ENCODE measurements at places on chromosomes 1 and 21.

GRCh38 chr1:102919659-102920058 lies 188.7 kb downstream of the COL11A1 start:
- DNase-seq: no peak

GRCh38 chr1:221777431-221778072 lies 35.7 kb upstream of the DUSP10 start:
- no peak for DNase-seq

DNA sequence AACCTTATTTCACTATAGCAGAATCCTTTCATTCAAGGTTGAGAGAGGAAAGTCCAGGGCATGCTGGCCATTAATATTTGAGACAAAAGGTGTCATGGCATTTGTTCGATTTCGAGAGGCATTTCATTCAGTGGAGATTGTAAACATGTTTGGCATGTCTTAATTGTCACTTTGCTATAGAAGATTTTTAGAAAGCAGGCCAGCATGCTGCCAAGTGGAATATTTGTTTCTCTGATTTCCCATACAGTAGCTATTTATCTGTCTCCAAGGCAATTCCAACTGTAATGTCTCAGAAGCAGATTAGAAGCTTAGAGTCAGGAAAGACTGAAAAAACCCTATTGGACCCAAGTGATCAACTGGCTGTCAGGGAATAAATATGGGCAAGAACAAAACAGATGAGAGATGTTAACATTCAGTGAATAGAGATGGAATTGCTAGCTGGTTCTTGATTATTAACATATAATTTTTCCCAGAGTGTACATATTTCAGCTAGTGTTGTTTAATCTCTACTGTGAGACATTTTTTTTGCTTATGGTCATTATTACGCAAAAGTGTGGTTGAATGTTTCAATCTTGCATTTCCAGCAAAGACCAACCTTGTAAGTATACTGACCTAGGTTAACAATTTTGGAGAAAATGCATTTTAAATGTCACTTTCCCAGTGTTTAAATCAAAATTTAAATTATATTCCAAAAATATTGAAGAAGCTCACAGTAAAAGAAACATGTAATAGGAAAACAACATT lies 174.6 kb downstream of the KCNK2 start:
- no peak for DNase-seq

DNA sequence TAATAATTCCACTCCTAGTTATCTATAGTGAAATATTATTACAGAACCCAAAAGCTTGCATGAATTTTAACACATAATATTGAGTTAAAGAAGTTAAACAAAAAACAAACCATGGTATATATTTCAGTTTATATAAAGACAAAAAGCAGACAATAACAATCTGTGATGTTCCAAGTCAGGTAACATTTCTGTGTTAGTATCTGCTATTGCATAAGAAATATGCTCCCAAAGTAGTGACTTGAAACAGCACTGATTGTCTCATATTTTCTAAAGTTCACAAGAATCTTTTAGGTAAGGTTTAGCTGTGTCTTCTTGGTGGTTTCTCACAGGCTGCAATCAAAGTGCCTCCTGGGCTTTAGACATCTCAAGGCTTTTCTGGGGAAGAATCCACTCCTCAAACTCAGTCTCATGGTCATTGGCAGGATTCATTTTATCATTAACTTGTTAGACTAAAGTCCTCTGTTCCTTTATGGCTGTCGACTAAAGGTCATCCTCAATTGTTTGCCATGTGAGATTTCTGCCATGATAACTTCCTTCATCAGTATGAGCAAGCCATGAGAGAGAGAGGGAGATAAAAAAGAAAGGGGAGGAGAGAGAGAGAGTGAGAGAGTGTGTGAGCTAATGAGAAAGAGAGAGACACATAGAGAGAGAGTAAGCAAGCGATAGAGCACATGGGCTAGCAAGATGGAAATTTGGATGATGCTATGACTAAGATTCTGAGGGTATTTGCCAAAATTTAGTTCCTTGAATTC lies 19.9 kb downstream of the GBP1 start:
- DNase-seq: no peak

GRCh38 chr1:23566304-23566703 lies 7.0 kb upstream of the ID3 start:
- no peak for DNase-seq

DNA sequence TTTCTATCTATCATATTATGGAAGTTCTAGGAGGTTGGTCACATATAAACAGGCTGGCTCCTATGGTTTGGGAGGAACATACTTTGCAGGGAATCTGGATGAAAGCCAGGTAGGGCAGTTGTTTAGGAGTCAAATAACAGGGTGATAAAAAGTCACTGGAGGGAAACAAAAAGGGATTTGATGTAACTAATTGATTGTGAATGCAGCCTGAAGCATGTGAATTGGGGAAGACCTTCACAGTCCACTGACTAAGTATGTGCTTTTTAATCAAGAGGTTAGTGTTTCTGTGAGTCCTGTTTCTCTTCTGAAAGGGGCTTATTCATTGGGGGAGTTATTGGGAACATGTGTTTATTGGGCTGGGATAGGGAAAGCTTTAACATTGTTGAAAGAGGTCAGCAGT lies 41.3 kb downstream of the HMCN1 start:
- no peak for DNase-seq

GRCh38 chr21:36437745-36438128 lies 42.2 kb downstream of the CLDN14 start:
- DNase-seq: peak; percentile 57

GRCh38 chr1:205592443-205593003 lies 39.3 kb downstream of the ELK4 start:
- DNase-seq: no peak

- no peak for DNase-seq
Measured at GRCh38 chr1:4975856-4976255, 321.4 kb downstream of the AJAP1 start.

All from CMK (cell line).